Spinal cord (tissue), 10 donors: ENCODE measurements at places on chromosomes 5 and 9. TPM values are rescaled to one million over a fixed set of nuclear protein-coding genes. Genes with fewer than 3 reads are reported as not detected.
A peak's percentile ranks its signal among the peaks of the same experiment; 100 is the strongest.

DNA sequence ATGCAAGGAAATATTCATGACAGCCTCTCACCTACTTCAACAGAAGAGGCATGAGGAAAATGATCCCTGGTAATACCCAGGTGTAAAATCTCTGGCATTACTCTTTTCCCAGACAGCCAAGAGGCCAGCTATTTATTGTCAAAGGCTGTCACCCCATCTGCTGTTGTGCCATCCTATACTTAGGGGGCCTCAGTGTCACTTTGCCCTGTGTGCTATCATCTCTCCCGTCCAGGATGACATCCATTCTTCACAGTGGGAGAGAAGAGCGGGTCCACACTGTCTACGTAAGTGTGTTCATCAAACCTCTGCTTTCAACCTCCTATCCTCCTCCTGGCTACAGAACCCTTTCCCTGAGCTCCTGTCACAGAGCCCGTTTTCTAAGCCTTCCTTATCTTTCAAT lies 82.6 kb downstream of the MYO10 start:
- no peak for DNase-seq

DNA sequence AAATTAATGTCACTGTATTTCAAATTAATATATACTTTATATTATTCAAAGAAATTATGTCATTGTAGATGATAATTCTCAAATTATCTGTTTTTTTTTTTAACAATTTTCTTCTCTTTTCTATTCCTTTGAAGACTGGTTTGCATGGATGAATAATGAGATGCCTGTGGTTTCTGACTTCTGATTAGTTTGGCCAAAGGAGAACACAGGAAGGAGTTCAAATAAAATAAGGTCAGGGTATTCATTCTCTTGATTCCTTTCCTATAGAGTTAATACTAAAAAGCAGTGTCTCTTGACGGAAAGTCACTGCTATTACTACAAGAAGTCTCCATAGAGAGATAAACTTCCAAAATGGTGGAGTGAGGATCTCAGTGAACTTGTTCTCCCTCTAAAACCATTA lies 279.6 kb upstream of the FTMT start:
- DNase-seq, result no peak

- no peak for DNase-seq
These were observed 154.5 kb upstream of the APC start for GRCh38 chr5:112583166-112583565.

- no peak for DNase-seq
These were observed 4.0 kb upstream of the DNLZ start for GRCh38 chr9:136367296-136368145.

DNA sequence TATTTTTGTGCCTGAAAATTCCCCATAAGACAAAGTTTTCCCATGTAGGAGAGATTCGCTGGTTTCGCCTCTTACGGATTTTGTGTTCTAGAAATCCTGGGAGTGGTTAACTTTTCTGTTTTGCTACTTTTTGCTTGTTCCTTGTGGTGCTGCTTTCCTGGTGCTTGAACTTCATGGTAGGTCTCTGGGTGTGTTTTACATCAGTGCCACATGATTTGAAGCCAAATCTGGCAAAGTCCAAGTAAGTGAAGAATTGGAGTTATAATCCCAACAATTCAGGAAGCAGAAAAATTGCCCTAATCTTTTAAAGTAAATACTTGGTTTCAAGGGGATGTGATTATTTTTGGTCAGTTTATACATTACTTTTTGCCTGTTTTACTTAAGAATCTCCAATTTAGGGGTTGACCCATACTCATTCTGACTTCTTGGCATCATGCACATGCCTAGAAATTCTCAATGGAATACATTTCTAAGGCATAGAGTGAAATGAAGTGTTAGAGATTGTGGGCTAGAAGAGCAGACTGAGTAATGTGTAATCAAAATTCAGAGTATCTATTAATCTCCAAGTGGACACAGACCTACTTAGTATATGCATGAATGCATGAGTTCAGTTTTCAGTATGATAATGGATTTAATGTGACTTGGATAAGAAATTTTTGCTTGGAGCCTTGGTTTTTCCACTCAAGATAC lies 189.7 kb downstream of the CSNK1G3 start:
- no peak for DNase-seq

SLCO6A1 gene
- not detected for total RNA-seq

GRCh38 chr5:149636861-149637246 lies 55.6 kb downstream of the ARHGEF37 start:
- DNase-seq, result peak; percentile 95

- no peak for DNase-seq
These were observed 45.6 kb downstream of the COMMD10 start for GRCh38 chr5:116130471-116130870.

DNA sequence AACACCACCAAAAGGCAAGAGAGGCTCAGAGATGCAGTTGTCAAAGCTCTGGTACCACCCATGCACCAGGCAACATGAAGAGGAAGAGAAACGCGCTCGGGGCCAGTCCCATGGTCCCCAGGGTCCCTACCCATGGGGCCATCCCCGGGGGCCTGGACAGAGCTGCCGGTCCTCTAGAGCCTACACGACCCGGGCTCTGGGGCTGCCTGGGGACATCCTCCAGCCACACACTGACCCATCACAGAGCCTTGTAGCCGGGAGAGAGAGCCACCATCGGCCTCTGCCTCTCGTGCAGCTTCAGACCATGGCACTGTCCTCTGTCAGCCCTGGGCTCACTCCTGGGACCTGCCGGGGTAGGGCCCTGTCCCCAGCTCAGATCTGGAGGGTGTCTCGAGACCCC lies 23.7 kb downstream of the VAV2 start:
- DNase-seq, result no peak

GRCh38 chr9:101893661-101894646 lies 155.5 kb upstream of the GRIN3A start:
- DNase-seq, result no peak

- no peak for DNase-seq
These were observed 21.9 kb upstream of the TXN start for GRCh38 chr9:110278080-110278707.

DNA sequence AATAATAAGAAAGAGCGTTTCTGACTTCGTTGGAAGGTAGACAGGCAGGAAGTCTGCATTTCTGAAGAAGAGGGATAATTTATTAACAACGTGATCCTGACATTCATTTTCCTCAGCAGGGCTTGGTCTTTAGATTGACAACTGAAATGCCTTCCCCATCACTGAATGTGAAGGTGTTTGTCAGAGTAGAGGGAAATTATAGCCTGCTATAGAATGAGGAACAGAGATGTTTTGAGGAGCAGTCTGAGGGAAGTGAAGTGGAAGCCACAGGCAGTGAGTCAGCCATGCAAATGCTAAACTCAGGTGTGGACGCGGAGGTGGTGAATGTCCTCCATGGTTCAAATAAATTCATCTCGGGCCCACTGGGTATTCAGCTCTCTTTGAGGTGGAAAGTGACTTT lies 30.5 kb downstream of the C7 start:
- DNase-seq, result no peak

- no peak for DNase-seq
These were observed 17.0 kb upstream of the SH3TC2 start for GRCh38 chr5:149079883-149080282.

DNA sequence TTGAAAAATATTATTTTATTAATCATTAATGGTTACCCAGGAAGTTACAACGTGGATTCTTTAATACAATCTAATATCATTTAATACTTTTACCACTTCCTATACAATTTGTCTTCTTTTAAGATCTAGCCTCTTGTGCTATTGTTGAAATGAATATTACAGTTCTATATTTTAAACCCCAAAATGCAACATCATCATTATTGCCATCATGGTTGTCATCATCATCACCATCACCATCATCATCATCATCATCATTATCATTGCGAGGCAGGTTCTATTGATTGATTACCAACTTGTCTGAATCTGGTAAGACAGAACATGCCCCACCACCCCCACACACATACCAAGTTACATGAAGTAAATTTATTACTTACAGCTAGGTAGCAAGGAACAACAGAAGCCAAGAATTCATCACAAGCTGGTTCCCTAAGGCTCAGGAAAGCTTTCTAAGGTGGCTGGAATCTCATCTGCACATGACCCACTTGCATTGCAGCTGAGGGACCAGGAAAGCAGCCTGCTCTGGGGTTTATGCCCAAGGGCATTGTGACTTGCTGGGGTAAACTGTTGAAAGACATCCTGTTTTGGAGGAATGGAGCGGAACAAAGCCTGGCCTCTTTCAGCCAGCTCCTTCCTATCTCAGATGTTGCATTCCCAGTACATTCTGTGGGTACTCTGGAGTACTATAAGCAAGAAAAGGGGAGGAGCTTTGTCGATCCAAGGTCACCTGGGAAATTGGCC lies 418.1 kb downstream of the PRR16 start:
- no peak for DNase-seq

RHOBTB3 gene
- total RNA-seq, result 182 TPM

GRCh38 chr5:103973669-103974068 lies 411.1 kb upstream of the NUDT12 start:
- no peak for DNase-seq

DNA sequence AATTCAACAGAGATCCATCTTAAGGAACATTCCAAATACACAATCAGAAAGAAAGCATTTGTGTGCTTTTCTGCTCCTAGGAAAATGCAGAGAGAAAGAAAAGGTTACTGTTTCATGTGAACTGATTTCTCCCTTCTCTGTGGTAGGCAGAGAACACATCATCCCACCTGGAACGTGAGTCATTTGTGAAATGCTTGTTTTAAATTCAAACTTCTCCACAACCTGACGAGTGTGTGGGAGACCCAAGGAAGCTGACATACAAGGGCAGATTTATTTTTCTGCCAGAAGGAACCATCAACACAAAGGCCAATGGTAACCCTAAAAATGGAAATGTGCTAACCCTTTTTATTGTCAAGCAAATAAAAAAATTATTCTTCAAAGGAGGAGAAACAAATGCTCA lies 156.4 kb downstream of the EFNA5 start:
- DNase-seq, result no peak

DNA sequence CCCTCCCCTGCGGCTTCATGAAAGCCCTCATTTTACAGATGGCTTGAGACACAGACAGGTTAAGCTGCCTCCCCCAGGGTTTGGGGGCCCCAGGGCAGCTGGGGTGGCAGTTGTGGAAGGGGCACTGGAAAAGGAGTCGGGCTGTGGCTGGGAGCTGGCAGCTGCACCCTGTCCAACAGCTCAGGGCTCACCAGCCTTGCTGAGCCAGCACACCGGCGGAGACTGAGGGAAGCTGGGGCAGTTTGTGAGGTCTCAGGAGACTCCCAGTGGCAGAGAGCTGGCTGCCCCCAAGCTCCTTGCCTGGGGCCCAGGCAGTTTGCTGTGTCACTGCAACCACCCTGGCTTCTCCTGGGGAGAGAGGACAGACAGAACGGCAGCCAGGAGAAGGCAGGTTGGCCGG lies 34.8 kb upstream of the RAPGEF1 start:
- DNase-seq, result no peak

PCDHGA10 gene
- total RNA-seq, result 11.1 TPM

CERCAM gene
- 32.5 TPM for total RNA-seq

- DNase-seq, result no peak
These were observed 346.9 kb upstream of the ARRDC3 start for GRCh38 chr5:91730026-91730425.

GLRA1 gene
- 39.1 TPM for total RNA-seq

CDH9 gene
- 11.3 TPM for total RNA-seq

DNA sequence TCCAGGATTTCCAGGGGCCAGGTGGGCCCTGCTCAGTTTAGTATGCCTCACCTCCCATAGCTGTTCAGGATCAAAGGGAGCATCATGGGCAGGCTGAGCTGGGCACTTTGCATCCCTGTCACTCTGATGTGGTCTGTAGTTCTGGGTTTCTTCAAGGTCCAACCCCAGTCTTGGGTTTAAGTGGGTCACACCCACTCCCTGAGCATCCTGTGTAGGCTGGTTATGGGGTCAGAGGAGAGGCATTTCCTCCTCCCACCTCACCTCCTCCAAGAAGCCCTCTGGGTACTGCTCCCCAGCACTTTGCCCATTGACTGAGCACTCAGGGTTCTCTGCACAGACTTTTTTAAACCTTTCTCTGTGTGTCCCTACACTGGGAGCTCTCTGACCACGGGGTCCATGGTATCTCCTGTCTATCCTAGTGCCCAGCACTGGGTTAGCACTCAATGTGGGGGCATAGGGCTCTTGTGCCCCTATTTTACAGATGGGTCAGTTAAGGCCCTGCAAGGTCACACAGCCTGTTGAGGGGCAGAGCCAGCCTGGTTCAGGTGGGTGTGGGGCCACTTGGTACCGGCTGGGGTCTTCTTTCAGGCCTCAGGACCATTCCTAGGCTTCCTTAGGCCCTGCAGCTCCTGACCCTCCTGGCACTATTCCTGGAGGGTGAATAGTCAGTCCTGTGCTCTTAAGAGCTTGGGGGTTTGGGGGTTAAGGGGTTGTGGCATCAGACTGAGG lies 19.0 kb downstream of the CXXC5 start:
- DNase-seq, result no peak

- DNase-seq, result no peak
These were observed 77.6 kb downstream of the CACNA1B start for GRCh38 chr9:137955224-137955570.

DNA sequence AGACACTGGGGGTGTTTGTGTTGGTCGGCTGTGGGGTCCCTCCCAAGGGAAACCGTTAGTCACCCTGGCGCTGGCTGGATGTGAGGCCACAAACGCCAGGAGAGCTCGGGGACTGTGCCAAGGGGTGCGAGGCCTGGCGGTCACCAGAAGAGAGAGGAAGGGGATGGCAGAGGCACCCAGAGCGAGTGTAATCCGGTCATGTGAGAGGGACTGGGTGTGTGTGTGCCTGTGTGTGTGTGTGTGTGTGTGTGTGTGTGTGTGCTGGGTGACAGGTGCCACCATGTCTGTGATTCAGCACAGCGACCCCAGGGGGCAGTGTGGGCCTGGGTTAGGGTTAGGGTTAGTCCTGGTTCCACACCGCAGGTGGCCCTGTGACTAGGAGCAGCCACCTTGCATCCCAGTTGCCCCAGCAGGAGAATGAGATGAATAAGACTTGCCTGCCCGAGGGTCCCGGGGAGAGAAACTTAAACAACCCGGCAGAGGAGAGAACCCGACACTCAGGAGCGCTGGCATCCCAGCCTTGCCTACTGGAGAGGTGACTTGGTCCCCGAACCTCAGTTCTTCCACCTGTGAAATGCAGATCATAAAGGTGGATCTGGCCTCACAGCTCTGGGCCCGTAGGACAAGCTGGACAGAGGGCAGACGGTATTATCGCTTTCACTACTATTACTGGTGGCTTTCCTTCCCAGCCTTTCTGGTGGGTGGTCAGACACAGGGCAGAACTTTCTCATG lies 1.4 kb upstream of the ADAMTSL2 start:
- DNase-seq, result peak; percentile 63

CA9 gene
- 3.1 TPM for total RNA-seq

GRCh38 chr5:10229306-10230048 lies 20.2 kb downstream of the ATPSCKMT start:
- no peak for DNase-seq

DNA sequence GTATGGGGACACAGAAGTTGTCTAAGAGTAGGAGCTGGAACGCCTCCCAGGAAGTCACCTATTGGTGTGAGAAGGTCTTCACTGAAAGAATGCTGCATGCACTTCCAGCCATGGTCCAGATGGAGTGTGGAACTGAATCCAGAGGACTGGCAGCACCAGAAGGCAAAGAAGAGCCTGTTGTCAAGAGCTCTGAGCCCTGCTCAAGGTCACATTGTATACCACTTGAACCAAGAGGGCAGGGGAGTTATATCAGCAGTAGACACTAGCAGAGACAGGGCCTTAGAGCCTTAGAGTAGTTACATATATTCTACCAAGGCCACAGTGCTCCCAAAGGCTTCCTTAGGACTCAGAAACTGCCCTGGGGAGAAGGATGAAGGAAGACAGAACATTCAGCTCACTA lies 130.8 kb upstream of the POC5 start:
- no peak for DNase-seq

- no peak for DNase-seq
These were observed 287.1 kb downstream of the FBXL17 start for GRCh38 chr5:108094800-108095199.

GRCh38 chr5:74673011-74673790 lies 11.8 kb upstream of the HEXB start:
- peak; percentile 73 for DNase-seq
